ENCODE measurements at places on chromosomes 3 and 15.

DNA sequence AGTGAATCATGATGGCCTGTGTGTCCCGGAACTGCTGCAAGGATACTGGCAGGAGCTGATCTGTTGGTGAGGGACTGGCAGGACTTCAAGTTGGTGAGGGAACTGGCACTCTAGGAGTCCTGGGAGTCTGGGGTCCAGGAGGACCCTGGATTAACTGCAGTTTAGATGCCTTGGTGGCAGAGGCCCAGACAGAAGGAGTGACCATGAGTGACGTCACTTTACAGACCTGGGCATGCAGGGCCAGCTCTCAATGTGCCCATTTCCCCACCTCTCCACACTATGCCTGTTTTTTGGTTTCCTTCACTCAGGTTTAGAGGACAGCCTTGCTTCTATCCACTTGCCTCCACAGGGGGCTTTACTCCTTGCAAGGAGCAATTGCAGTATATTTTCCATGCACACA is 154.1 kb downstream of the EPHB1 start:
- no peak for DNase-seq

DNA sequence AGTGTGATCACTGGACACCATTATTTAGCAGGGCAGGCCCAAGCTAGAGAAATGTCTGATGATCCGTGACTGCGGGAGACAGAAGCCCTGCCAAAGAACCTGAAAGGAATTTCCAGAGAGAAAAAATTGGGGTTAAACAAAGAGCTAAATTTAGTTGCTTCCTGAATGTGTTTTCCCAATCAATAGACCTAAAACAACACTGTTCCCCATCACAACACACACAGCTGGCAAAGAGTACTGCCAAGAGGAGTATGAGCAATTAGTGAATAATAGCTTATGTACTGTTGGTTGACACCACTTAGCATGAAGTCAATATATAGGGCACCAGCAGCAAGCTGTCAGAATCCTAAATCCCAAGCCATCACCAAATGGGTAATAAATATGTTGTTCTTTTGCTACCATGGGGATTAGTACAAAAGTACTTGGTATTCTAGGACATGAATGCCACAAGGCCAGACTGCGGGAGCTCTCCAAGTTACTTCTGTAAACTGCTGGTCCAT is 35.7 kb downstream of the CLK3 start:
- no peak for DNase-seq

- DNase-seq: peak; percentile 14
Measured at GRCh38 chr3:40109641-40110490, 199.6 kb upstream of the EIF1B start.

DNA sequence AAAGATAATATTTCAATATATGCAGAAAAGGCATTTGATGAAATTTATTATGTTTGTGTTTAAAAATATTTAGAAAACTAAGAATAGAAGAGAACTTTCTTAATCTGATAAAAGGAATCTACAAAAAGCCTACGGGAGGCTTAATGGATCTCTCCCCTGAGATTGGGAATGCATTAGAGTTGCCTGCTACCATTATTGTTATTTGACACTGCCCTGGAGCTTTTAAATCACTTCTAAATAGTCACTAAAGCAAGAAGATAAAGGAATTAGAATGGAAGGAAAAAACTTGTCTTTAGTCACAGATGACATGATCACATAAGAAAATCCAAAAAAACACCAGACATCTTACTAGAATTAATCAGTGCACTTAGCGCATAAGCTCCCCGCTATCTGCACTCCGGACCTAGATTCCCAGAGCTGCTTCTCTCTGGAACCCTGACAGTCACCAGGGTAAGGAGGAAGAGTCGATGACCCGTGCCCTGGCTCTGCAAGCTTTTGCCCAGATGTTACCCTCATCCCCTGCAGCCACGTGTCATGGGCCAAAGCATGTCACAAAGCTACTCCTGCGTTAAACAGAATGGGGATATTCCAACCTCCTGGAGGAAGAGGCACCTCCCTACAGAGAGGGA is 97.1 kb downstream of the MINAR1 start:
- DNase-seq: no peak

- DNase-seq: no peak
Measured at GRCh38 chr3:17040990-17041377, 156.2 kb downstream of the PLCL2 start.

Data from foreskin fibroblast (primary cell).